ENCODE measurements at places on chromosomes 13 and 19. TPM values are rescaled to one million over a fixed set of nuclear protein-coding genes. Genes with fewer than 3 reads are reported as not detected.
A peak's percentile ranks its signal among the peaks of the same experiment; 100 is the strongest.

GRCh38 chr19:45764945-45765701 lies 3.9 kb downstream of the SIX5 start:
- DNase-seq, result no peak
- peaks cover 21% of the 10 kb centered on the region for H3K27me3 ChIP-seq
- no peak overlapping the region for H3K27ac ChIP-seq
- peaks cover 12% of the 10 kb centered on the region for H3K4me1 ChIP-seq
- no peaks in the 10 kb centered on the region for H3K36me3 ChIP-seq

GRCh38 chr19:46962030-46962570 lies 57.5 kb upstream of the NPAS1 start:
- H3K27ac ChIP-seq, result peak overlapping the region; percentile 97
- H3K36me3 ChIP-seq, result peaks cover 25% of the 10 kb centered on the region
- H3K4me1 ChIP-seq, result peaks cover 69% of the 10 kb centered on the region
- peaks cover 3% of the 10 kb centered on the region for H3K27me3 ChIP-seq

- H3K36me3 ChIP-seq, result peaks cover 42% of the 10 kb centered on the region
- H3K4me1 ChIP-seq, result peaks cover 100% of the 10 kb centered on the region
- DNase-seq, result no peak
Measured at GRCh38 chr13:110407021-110407420, 99.9 kb downstream of the COL4A2 start.

The SLAIN1 gene
- total RNA-seq, result not detected

The CCDC70 gene
- not detected for total RNA-seq

- H3K4me3 ChIP-seq, result no peak overlapping the region
- H3K27me3 ChIP-seq, result no peaks in the 10 kb centered on the region
- no peaks in the 10 kb centered on the region for H3K4me1 ChIP-seq
- H3K27ac ChIP-seq, result no peak overlapping the region
- H3K36me3 ChIP-seq, result no peaks in the 10 kb centered on the region
Measured at GRCh38 chr13:107942030-107942617, 273.2 kb downstream of the LIG4 start.

The LILRB1 gene
- not detected for total RNA-seq

DNA sequence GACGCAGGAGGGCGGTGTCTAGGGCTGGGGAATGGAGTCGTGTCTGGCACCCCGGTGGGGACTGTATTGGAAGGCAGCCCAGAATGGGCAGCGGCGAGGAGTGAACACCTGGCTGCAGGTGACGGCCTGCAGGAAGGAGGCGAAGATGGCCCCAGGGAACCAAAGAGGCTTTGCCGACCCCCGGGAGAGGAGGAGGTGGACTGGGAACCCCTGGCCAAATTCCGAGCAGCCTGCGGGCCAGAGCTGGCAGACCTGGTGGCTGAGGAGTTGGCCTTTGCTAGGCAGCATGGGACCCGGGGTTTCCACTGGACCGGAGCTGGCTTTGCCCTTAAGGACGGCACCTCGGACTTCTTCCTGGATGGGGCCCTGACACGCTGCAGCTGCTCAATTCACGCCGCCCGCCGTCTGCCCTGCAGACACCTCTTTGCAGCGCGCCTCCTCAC lies 25.9 kb downstream of the ZSWIM9 start:
- H3K27ac ChIP-seq, result no peak overlapping the region
- H3K36me3 ChIP-seq, result peaks cover 10% of the 10 kb centered on the region
- no peak overlapping the region for H3K4me3 ChIP-seq
- no peaks in the 10 kb centered on the region for H3K4me1 ChIP-seq

- peaks cover 2% of the 10 kb centered on the region for H3K27me3 ChIP-seq
- no peaks in the 10 kb centered on the region for H3K36me3 ChIP-seq
- peaks cover 13% of the 10 kb centered on the region for H3K4me1 ChIP-seq
- no peak overlapping the region for H3K27ac ChIP-seq
- no peak overlapping the region for H3K4me3 ChIP-seq
- DNase-seq, result no peak
Measured at GRCh38 chr19:2260341-2260805, 4.2 kb upstream of the JSRP1 start.

DNA sequence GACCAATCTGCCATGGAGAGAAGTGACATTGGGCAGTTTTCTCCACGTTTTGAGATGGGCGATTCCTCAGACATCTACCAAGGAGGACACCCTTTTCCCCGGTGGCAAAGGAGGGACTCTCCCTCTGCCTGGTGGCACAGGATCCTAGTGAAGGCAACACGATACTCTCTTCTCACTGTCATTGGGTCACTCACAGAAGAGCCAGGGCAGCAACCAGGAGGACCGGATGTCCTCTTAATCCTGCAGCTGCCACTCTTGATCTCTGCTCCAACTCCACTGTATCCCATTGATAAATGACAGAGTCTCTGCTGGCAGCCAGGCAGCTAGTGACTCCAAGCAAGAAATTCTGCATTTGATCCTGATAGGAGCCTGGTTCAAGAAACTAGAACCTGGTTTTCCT lies 42.2 kb downstream of the COL4A2 start:
- DNase-seq, result no peak
- 0 out of 2 replicates have a peak, but pooled peaks cover 7% of the 10 kb centered on the region for H3K36me3 ChIP-seq
- no peak overlapping the region for H3K27ac ChIP-seq
- peaks cover 4% of the 10 kb centered on the region for H3K27me3 ChIP-seq
- H3K4me1 ChIP-seq, result peaks cover 75% of the 10 kb centered on the region

The TMEM238 gene
- 2.0 TPM for total RNA-seq

The FFAR3 gene
- total RNA-seq, result not detected

DNA sequence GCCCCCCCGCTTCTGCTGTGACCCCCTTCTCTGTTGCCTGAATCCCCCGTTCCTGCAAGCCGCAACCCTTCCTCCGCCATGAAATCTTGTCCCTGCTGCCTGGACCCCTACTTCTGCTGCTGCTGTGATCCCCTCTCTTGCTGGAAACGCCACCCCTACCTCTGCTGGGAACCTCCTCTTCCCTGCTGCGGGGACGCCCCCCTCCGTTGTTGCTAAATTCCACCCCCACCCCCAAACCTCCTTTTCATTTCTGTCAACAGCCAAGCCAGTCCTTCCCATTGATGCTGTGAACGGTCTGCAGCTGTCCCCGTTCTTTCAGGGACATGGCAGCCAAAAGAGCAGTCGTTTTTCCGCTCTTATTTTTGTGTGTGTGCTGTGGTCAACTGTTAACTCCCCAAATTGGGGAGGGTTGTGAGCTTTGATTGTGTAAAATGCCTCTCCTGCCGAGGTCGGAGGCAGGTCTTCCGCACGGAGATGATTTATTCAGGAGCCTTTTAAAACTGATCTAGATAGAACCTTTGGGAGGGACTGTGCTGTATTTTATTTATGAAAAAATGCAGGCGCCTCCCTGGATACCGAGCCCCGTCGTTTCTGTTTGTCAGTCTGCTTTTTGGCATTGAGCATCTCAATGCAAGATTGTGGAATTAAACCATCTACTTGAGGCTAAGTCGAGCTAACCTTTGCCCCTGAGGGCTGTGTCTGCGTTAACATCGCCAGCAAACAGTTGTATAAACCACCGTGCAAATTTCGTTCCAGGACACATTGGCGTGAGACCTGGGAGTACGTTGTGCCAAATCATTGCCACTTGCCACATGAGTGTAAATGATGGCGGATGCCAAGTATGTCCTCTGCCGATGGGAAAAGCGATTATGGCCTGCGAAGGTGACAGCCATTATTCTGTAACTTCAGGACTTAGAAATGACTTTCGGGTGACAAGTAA lies 27.9 kb upstream of the NDUFS7 start:
- peaks cover 34% of the 10 kb centered on the region for H3K4me1 ChIP-seq
- no peak for DNase-seq
- peaks cover 14% of the 10 kb centered on the region for H3K36me3 ChIP-seq

DNA sequence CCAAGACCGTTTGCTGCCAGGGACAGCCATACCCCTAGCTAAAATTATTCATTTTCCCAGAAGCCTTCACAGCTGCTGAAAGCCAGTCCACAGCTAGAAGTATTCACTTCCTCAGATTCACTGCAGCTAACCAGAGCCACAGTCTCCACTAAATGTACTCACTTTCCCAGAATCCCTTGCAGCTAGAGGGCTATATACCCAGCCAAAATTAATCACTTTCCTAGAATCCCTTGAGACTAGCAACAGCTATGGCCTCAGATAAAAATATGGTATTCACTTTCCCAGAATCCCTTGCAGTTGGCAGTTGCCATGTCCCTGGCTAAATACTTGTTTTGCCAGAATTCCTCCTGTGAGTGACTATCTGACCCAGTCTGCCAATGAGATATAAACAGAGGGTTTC lies 13.8 kb upstream of the MEIS3 start:
- DNase-seq, result peak; percentile 22
- no peak overlapping the region for H3K27ac ChIP-seq
- H3K4me3 ChIP-seq, result no peak overlapping the region
- H3K36me3 ChIP-seq, result no peaks in the 10 kb centered on the region

The KLF1 gene
- total RNA-seq, result not detected

The DHX34 gene
- 12.5 TPM for total RNA-seq

The VSTM2B gene
- not detected for total RNA-seq

The KLK12 gene
- total RNA-seq, result not detected

The ZSWIM4 gene
- 4.9 TPM for total RNA-seq

GRCh38 chr13:54185101-54185500 lies 1156.5 kb downstream of the OLFM4 start:
- no peak overlapping the region for H3K4me3 ChIP-seq
- H3K36me3 ChIP-seq, result peaks cover 5% of the 10 kb centered on the region
- H3K27ac ChIP-seq, result no peak overlapping the region
- no peak for DNase-seq
- no peaks in the 10 kb centered on the region for H3K4me1 ChIP-seq

The CEACAM16 gene
- not detected for total RNA-seq

- peaks cover 10% of the 10 kb centered on the region for H3K27me3 ChIP-seq
- H3K4me3 ChIP-seq, result no peak within 1 kb of the TSS
- peaks cover 5% of the 10 kb centered on the region for H3K4me1 ChIP-seq
- no peak for DNase-seq
Measured at GRCh38 chr19:54415208-54415900, at the start of gene TTYH1. Gene TTYH1 (plus strand): TSS chr19:54415464. CDS start chr19:54415553, 89 bp downstream.

The MEIS3 gene
- 37.5 TPM for total RNA-seq

The PSG6 gene
- 1.0 TPM for total RNA-seq

The PCDH17 gene
- not detected for total RNA-seq

DNA sequence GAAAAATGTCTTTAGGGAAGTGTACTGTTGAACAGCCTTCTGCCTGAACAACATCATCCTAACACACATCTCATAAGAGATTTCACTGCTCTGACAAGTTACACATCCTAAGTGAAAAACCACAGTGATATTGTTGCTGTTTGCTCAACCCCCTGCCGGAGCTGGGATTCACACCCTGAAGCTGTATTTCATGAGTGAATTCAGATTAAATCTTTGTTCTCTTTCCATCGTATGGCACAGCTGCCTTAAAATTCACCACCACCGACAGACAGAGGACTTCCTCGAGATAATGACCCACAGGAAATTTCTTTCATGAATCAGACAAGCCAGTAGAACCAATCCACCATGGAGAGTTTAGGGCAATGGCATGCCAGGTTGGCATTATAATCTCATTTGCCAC lies 280.8 kb downstream of the DCT start:
- no peak for DNase-seq
- no peak overlapping the region for H3K27ac ChIP-seq
- H3K36me3 ChIP-seq, result no peaks in the 10 kb centered on the region
- H3K4me1 ChIP-seq, result peaks cover 35% of the 10 kb centered on the region
- H3K27me3 ChIP-seq, result no peaks in the 10 kb centered on the region

- H3K27ac ChIP-seq, result no peak overlapping the region
- H3K4me3 ChIP-seq, result no peak overlapping the region
- DNase-seq, result no peak
- no peaks in the 10 kb centered on the region for H3K36me3 ChIP-seq
- H3K4me1 ChIP-seq, result peaks cover 11% of the 10 kb centered on the region
Measured at GRCh38 chr19:46431824-46432223, 3.1 kb upstream of the PNMA8C start.

The ATP4B gene
- total RNA-seq, result not detected

DNA sequence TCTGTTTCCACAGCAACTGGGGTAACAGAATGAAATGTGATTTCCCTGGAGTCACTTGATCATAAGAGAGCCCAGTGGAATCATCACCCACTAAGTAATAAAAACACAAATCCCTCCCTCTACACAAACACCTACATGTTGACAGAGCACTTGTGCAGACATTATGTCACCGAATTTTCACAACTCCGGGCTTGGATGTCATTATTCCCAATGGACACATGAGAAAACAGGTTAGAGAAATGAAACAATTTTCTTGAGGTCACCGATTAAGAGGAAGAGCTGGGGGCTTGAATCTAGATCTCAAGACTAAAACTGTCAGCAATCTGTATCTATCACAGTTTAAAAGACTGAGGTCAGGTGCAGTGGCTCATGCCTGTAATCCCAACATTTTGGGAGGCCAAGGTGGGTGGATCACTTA lies 3.1 kb downstream of the XRCC1 start:
- DNase-seq, result no peak
- H3K4me1 ChIP-seq, result peaks cover 33% of the 10 kb centered on the region
- H3K27me3 ChIP-seq, result peaks cover 5% of the 10 kb centered on the region
- H3K27ac ChIP-seq, result no peak overlapping the region

The ZNF844 gene
- total RNA-seq, result 0.92 TPM

- peaks cover 2% of the 10 kb centered on the region for H3K27me3 ChIP-seq
- H3K27ac ChIP-seq, result no peak overlapping the region
- no peak for DNase-seq
- no peak overlapping the region for H3K4me3 ChIP-seq
- H3K4me1 ChIP-seq, result peaks cover 57% of the 10 kb centered on the region
Measured at GRCh38 chr13:40966298-40966697, 52.8 kb downstream of the ELF1 start.

- H3K36me3 ChIP-seq, result peaks cover 24% of the 10 kb centered on the region
- peaks cover 4% of the 10 kb centered on the region for H3K27me3 ChIP-seq
- peak; percentile 97 for DNase-seq
- H3K4me3 ChIP-seq, result peak within 1 kb of the TSS; percentile 96
Measured at GRCh38 chr19:12440541-12441316, at the start of gene ZNF443. Gene ZNF443 (minus strand): TSS chr19:12441021. CDS start chr19:12440914, 107 bp downstream.

GRCh38 chr19:41194157-41194552 lies 1.1 kb downstream of the CYP2S1 start:
- H3K36me3 ChIP-seq, result no peaks in the 10 kb centered on the region
- peaks cover 34% of the 10 kb centered on the region for H3K27me3 ChIP-seq
- H3K4me1 ChIP-seq, result peaks cover 26% of the 10 kb centered on the region
- H3K27ac ChIP-seq, result no peak overlapping the region
- no peak for DNase-seq

- peak overlapping the region; percentile 90 for H3K27ac ChIP-seq
- H3K36me3 ChIP-seq, result peaks cover 21% of the 10 kb centered on the region
- H3K4me3 ChIP-seq, result peak overlapping the region; percentile 72
- peak; percentile 95 for DNase-seq
- no peaks in the 10 kb centered on the region for H3K27me3 ChIP-seq
Measured at GRCh38 chr13:43058318-43058674, 34.9 kb downstream of the DNAJC15 start.

- H3K4me3 ChIP-seq, result no peak overlapping the region
- DNase-seq, result peak; percentile 11
Measured at GRCh38 chr19:38559428-38560401, 58.0 kb downstream of the MAP4K1 start.

The CDC34 gene
- total RNA-seq, result 80.7 TPM
